ENCODE measurements at places on chromosomes 4 and X.

- DNase-seq: no peak
These were observed 289.0 kb upstream of the ADGRL3 start for GRCh38 chr4:60911127-60911526.

GRCh38 chr4:67393007-67393406 is 152.3 kb downstream of the CENPC start:
- DNase-seq: no peak

DNA sequence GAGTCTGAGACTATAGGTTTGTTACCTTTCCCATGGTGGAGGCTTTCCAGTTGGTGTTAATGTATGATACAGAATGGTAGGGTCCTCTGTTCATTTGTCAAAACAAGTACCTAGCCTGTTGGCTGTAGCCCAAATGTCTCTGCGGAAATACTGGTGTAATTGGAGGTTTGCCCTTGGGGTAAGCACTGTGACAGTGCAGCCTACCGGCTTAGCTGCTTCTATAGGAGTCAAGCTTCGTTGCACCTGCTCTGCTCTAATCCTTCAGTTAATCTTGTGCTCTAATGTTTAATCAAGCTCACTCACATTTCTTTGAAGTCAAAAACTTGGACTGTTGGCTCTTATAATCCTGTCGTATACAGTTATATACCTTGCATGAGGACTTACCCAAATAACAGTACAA is 203.4 kb downstream of the CCNG2 start:
- no peak for DNase-seq

DNA sequence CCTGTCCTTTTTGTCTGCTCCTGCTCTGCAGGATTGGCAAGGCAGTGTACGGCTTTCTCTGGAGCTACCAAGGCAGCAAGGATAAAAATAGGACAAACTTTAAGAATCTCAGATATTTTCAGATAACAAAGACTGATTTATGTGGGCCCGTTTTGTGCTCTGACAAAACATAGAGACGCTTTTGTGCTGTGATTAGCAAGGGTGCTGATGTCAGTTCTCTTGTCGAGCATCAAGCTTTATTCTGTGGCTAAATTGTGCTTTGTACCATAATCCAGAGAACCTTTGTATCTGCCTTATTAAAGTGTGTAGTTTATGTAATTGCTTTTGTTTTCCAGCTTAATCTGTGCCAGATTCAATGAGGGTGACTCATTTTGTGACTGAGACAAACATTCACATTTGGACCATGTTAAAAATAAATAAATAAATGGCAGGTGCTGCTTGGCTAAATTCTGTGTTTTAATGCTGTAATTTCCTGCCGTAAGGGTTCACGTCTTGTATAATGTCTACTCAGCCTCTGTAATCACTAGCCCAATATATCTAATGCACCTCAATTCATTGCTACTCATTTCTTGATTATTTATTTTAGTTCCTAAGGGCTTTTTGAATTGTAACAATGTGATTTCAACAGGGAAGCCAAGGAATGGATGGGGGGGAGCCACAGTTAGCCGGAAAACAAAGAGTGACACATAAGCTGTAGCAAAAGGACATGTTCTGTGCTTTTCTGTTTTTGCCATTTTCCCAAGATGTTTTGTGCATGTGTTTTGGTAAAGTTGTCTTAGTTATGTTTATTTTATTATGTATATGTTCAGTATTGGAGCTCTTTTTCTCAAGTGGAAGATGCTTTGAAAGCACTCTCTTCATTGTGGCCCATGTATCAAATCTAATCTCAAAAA is 75.1 kb downstream of the GAB1 start:
- DNase-seq: no peak

DNA sequence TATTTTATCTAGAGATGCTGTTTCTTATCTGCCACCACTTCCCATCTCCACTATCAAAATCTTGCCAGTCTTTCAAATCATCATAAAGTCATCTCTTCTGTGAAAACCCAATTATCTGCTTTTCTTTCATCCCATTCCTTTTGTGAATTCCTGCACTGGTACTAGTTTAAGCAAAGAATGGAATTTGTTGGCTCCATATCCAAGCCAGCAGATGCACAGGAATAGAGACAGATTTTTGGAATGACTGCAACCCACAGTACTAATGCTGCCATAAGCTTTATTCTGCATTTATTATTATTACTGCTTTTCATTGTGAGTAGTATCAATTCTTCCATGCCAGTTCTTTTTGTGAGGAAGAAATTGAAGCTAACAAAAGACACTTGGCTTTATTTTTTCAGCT is 616.7 kb downstream of the RAPGEF2 start:
- no peak for DNase-seq

DNA sequence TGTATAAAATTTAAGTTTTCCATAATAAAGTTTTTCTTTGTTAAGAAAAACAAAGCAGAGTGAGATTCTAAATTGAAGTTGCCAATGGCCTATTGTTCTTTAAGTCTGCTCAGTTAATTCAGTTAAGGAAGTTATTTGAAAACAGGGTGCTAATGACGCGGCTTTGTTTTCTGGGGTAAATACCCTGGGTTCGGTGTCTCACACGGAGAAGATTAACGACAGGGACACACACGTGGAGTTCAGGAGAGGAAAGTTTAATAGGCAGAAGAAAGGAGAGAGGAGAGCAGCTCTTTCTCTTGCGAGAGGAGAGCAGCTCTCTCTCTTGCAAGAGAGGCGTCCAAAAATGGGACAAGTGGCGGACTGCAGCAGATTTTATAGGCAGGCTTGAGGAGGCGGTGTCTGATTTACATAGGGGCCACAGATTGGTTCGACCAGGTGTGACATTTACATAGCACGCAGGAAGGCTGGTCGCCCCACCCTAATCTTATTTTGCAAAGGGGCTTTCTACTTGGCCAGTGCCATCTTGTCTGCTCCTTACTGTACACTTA is 9.6 kb downstream of the CA5B start:
- no peak for DNase-seq

- DNase-seq: no peak
These were observed 232.3 kb downstream of the FRMPD4 start for GRCh38 chrX:12370497-12370986.

DNA sequence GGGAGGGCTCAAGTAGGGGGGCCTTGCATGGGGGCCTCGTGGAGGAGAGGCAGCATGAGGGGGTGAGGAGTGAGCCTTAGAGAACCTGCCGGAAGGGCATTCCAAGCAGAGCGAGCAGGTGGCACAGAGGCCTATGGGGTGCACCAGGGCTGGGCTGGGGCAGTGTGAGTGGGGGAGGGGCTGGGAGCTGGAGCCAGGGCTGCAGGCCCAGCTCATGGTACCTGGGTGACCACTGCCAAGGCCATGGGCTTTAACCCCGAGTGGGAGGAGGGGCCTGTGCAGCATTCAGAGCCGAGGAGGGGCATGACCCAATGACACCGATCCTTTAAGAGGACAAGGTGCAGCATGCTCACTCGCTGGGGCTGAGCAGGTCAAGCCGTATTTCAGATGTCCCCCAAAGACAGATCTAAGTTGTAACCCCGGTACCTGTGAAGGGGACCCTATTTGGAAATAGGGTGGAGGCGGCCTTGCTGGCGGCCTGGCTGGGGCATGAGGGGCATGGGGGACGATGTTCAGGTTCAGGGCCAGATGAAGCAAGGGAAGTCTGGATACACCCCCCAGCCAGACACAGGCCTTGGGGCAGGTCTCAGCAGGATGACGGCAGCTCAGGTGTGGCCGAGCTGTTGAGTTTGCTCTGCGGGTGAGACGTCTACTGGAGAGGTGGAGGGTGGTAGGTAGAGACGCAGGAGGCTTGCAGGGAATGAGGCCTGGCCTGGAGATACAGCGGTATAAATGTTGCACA is 137.0 kb downstream of the CPZ start:
- no peak for DNase-seq

- no peak for DNase-seq
These were observed 99.6 kb upstream of the SHOX start for GRCh38 chrX:530726-531610.

GRCh38 chr4:154164931-154165839 is 326.4 kb downstream of the DCHS2 start:
- no peak for DNase-seq

- no peak for DNase-seq
These were observed 84.8 kb downstream of the TIGD2 start for GRCh38 chr4:89196056-89196674.

- DNase-seq: no peak
These were observed 30.2 kb downstream of the BTC start for GRCh38 chr4:74764119-74764518.

DNA sequence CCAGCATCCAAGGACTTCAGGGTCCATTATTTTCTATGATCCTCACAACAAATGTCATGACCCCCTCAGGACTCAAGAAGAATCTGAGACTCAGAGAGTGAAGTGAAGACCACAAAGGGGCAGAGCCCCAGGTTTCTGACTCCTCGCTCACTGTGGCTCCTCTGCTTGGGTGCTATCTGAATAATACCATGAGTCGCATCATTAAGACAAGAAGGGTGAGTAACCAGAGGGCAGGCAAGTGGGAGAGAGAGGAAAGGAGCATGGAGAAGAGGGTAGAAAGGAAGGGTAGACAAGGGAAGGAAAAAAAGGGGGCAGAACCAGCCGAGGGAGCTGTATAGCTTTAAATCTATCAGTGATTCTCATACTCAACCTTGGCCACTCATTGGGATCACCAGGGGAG is 15.5 kb upstream of the HSD17B10 start:
- no peak for DNase-seq

Data from hypothalamus (tissue), 51 donors.